ENCODE measurements at places on chromosomes 1 and 21. TPM values are rescaled to one million over a fixed set of nuclear protein-coding genes. Genes with fewer than 3 reads are reported as not detected.
A peak's percentile ranks its signal among the peaks of the same experiment; 100 is the strongest.

GRCh38 chr1:80217377-80217986 is 1211.0 kb upstream of the ADGRL4 start:
- DNase-seq, result peak; percentile 19

DNA sequence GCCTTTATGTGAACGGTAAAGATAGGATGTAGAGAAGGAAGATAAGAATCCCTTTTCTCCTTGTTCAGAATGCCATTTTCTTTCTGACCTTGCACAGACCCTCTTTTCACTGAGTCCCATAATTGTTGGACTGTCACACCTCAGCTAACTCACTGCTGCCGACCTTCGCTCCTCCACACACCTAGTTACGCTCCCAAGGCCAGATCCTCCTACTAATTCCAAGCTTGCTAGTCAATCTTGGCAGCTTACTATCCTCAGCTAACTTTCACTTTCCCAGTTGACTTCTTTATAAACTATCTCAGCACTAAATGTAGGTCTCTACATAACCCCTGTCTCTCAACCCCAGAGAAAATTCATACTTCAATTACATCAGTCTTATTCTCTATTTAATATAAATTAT is 471.8 kb upstream of the PRMT6 start:
- peak; percentile 42 for DNase-seq

GRCh38 chr1:246919902-246920301 is 11.8 kb downstream of the AHCTF1 start:
- no peak for DNase-seq

FGR gene
- 7.6 TPM for total RNA-seq

VSIG8 gene
- total RNA-seq, result not detected

- peak; percentile 44 for DNase-seq
Measured at GRCh38 chr1:26771643-26772321, 16.0 kb upstream of the PIGV start.

DNA sequence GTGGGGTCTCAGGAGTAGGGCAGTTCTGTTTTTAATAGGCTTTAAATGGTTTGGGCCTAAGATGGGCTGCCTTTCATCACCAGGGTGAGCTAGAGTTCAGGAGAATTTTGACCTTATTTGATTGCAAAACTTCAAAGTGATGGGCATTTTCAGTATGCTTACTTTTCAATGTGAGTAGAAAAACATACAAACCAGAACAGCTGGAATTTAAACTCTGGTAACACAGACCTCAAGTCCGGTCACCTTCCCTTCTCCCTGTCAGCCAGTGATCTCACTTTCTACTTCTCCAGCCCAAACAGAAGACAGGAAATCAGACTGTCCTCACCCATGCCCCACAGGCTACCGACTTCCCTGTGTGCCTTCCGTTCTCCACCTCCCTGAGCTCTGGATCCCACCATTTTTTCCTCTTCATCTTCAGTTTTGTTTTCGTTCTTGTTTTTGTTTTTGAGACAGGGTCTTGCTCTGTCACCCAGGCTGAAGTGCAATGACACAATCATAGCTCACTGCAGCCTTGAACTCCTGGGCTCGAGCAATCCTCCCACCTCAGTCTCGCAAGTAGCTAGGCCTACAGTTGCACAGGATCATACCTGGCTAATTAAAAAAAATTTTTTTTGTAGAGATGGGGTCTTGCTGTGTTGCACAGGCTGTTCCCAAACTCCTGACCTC is 374.0 kb downstream of the CAMTA1 start:
- no peak for DNase-seq

GRCh38 chr1:86687595-86687994 is 16.8 kb upstream of the SH3GLB1 start:
- no peak for DNase-seq

ZCCHC17 gene
- 19.7 TPM for total RNA-seq

- DNase-seq, result no peak
Measured at GRCh38 chr1:205453466-205453865, 2.4 kb downstream of the BLACAT1 start.

RORC gene
- 9.5 TPM for total RNA-seq

GRCh38 chr1:22780696-22781095 is 70.1 kb downstream of the EPHB2 start:
- no peak for DNase-seq

GRCh38 chr1:89610457-89611011 is 22.4 kb upstream of the LRRC8C start:
- no peak for DNase-seq

DNA sequence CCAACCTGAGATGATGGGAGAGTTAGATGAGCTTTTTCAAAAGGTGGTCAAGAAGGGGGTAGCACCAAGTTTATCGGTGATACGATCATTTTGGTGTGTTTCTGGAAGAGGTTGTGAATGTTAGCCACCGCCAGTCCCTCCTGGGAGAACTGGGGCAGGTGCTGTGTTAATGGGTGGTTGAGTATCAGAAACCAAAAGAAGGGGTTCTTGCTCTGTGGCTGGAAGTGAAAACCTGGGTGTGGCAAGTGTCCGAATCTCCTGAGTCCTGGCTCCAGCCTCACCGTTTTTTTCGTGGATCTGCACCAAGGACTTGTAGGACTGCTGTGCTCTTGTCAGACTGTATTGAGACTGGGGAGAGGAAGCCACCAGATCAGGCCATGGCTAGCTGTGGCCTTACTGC is 7.8 kb downstream of the UBE2Q1 start:
- DNase-seq, result no peak

- DNase-seq, result no peak
Measured at GRCh38 chr1:108565512-108565911, 5.6 kb downstream of the EEIG2 start.

DNA sequence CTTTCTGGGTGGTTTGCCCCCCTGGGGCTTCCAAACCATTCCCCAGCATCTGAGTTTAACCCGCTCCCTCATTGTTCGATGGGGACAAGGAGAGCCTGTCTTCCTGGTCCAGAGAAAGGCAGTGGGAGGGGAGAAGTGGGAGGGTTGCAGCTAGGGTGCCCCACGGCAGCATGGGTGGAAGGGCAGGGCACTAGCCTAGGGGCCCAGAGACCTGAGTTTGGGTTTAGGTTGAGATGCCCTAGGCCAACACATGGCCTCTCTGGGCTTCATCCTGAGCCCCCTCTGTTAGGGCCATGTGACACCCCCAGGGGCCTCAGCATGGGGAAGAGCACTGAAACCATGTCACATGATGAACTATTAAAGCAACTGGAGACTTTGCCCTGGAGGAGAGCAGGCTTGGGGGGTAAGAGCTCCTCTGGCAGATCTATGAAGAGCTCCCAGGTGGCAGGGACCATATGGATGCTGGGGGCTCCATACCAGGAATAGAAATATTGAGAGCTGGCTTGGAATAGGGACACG is 9.7 kb upstream of the RUNX3 start:
- no peak for DNase-seq

GRCh38 chr1:203320591-203321272 is 15.4 kb downstream of the BTG2 start:
- DNase-seq, result peak; percentile 49

- DNase-seq, result no peak
Measured at GRCh38 chr1:158150523-158150922, 30.2 kb upstream of the CD1D start.

- DNase-seq, result peak; percentile 49
Measured at GRCh38 chr1:9275567-9276034, 17.1 kb upstream of the SPSB1 start.
